H4 (cell line): ENCODE measurements at places on chromosomes 5 and 9. TPM values are rescaled to one million over a fixed set of nuclear protein-coding genes. Genes with fewer than 3 reads are reported as not detected.
A peak's percentile ranks its signal among the peaks of the same experiment; 100 is the strongest.

DNA sequence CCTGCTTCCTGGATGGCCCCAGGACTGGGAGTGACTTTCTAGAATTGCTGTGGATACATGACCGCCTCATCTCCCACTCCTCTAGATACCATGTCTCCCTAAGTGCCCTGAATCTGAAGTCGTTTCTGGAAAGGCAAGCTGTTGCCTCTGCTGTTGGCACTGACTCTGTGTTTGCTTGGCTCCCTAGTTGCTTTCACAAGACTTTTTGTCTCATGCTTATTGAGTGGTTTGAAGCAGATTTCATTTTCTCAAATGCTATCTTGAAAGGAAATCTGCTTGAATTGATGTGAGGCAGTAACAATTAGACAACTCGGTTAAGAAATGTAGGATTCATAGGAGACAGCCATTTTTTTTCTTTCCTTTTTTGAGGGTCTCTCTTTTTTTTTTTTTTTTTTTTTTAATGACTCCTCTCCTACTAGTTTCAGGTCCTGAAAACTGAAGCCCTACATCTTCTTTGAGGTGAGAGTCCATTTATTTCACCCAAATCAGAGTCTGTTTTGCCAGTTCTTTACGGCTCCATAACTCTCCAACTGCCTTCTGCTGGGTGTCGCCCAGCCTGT lies 65.9 kb downstream of the PRDM6 start:
- DNase-seq = no peak

DNA sequence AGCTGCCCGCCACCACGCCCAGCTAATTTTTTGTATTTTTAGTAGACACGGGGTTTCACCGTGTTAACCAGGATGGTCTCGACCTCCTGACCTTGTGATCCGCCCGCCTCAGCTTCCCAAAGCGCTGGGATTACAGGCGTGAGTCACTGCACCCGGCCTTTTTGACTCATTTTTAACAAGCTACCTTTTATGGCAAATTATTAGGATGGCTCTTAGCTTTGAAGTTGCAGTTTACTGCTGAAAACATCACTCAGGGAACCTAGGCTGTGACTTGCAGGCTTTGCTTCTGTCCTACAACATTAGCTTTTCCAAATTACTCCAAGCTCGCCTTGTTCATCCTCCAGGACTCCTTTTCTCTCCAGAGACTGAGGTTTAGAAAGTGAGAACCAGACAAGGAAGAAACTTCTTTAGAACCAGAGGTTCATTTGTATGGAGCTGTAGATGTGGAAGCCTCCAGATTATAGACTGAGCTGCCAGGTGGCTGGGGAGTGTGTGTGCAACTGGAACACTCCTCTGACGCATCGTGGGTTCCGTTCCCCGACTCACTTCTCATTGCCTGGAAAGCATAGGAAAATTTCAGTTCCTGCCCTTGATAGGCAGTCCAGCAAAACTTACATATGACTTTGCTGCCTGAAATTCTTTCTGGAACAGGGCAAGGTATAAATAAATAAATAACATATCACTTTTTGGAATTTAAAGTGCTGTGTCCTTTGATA lies 23.8 kb upstream of the SPTAN1 start:
- no peak for DNase-seq

DNA sequence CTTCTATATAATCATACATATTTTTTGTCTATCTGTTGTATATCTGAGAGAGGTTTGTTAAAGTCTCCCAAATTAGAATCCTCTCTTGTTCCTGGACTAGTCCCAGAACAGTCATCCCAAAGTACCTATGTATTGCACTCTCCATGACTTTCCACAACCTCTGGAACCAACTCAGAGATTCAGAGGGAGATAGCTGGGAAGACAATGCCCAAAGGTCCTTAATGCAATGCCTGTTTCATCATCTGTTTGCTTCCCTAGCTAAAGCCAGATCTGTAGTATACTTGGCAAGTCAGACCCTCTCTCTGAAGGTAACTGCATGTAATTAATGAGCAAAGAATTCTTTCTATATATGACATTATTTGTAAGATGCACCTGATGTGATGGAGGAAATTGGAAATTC lies 89.4 kb downstream of the ZNF474 start:
- no peak for DNase-seq

DNA sequence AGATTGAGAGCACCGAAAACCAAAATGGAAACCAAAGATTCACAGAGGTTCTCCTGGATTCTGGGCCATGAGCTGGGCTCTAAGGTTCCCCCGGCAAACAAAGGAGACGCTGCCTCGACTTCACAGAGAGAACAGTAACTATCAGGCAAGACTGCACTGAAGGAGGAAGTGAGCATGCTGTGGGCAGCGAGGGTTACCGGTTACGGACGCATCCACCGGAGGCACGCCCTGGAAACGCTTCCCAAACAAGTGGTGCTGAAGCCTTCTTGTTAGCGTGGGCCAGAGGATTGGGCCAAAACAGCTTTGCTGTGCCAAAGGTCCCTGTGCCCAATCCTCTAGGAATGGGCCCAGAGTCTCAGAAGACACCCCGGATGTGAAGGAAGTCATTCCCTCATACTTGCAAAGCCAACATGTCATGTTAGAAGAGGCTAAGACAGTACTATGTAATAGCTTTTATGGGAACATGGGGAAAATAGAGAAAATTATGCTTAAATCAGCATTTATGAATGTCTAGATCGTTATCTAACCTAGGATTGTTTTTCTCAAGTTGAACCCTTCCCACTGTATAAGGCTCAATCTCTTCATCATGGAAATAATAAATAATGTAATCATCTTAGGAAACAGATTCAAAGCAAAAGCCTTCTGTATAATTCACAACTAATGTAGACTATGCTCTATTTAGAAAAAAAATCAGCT lies 145.4 kb downstream of the GABBR2 start:
- no peak for DNase-seq

The NXNL2 gene
- total RNA-seq = not detected in 2 replicates

- DNase-seq = peak; percentile 76
These were observed 6.8 kb upstream of the TIFAB start for GRCh38 chr5:135458921-135459331.

The AHRR gene
- total RNA-seq = 10.8 and 12.9 TPM in 2 replicates

The ADAMTSL2 gene
- not detected in 2 replicates for total RNA-seq

The PCA3 gene
- not detected in 2 replicates for total RNA-seq

- no peak for DNase-seq
These were observed 11.6 kb upstream of the CEL start for GRCh38 chr9:133050142-133050541.

The KIF12 gene
- not detected in 2 replicates for total RNA-seq

The LTC4S gene
- total RNA-seq = not detected in 2 replicates

DNA sequence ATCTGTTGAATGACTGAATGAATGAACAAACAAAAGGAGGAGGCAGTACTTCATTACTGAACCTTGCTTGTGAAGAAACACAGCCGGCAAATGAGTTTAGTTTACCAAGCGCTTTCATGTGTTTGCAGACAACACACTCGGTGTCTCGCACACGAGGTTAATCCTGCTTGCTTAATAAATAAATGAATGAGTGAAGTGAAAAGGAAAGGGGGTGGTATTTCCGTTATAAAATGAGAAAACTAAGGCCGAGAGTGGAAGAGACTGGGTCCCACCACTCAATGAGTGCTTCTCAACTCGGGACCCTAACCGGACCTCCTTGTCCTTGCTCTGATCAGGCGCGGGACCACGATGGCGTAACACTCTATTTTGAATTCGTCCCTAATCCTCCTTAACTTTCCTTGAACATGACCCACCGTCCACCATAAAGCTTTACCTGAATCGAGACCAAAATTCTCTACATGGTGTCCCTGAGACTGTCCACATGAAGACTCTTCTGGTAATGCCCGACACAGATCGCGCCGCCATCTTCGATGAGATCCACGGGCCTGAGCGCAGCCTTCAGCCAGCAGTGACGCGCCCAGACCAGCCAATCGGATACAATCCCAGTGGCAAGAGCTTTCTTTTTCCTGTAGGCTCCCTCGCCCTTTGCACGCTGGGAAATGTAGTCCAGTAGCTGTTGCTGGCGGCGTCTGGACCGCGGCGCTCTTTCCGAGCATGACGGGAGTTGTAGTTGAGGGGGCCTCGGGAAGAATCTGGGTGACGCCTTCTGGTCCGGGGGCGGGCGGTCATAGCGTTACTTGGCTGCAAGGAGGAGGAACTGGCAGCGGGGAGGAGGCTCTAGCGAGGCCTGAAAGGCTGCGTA lies at the start of the genes MRPL50 and ZNF189:
TSS of gene MRPL50 (minus strand) at position 551 of the 862 bp plus-strand sequence. CDS start at position 525, 26 bp downstream.
TSS of gene ZNF189 (plus strand) at position 784 of the 862 bp plus-strand sequence. CDS start 306 bp downstream, outside the sequence.
- peak; percentile 99 for DNase-seq

The SCGB3A2 gene
- not detected in 2 replicates for total RNA-seq

- DNase-seq = no peak
These were observed 25.1 kb downstream of the PARP8 start for GRCh38 chr5:50691399-50692016.

The ACSL6 gene
- 0.43 and 0.46 TPM in 2 replicates for total RNA-seq

GRCh38 chr9:87107072-87107471 lies 159.8 kb upstream of the GAS1 start:
- DNase-seq = no peak

DNA sequence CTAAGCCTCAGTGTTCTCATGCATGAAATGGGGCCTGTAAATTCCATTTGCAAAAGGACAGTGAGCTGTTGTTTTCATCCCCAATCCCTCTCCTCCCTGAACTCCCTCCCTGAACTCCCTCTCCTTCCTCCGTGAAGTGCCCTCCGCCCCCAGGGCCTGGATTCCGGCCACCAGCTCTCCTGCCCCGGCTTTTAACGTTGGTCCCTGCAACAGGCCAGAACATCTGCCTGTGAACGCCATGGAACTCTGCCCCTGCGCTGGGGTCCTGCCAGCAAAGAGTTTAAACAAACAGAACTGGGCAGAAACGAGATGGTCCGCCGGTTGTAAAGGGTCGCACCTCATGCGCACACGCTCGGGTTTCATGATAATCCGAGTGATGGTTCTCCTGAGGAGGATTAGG lies 62.4 kb downstream of the SMIM23 start:
- no peak for DNase-seq

The EDIL3 gene
- total RNA-seq = 178 and 227 TPM in 2 replicates

The LIFR gene
- total RNA-seq = 25.1 and 31.2 TPM in 2 replicates

GRCh38 chr5:40025586-40025985 lies 600.8 kb upstream of the DAB2 start:
- DNase-seq = no peak

The SLF1 gene
- 11.3 and 13.9 TPM in 2 replicates for total RNA-seq

The HTR1A gene
- not detected in 2 replicates for total RNA-seq

The LPAR1 gene
- 6.8 and 11.5 TPM in 2 replicates for total RNA-seq

GRCh38 chr9:108078375-108078774 lies 588.8 kb upstream of the KLF4 start:
- no peak for DNase-seq

The ZDHHC11B gene
- total RNA-seq = 0.19 and 0.35 TPM in 2 replicates

The GKAP1 gene
- 2.7 and 4.9 TPM in 2 replicates for total RNA-seq

The ZER1 gene
- 12.4 and 21.5 TPM in 2 replicates for total RNA-seq

The ADAMTS13 gene
- 0.06 and 0.12 TPM in 2 replicates for total RNA-seq

The SPATA31A3 gene
- total RNA-seq = not detected in 2 replicates

DNA sequence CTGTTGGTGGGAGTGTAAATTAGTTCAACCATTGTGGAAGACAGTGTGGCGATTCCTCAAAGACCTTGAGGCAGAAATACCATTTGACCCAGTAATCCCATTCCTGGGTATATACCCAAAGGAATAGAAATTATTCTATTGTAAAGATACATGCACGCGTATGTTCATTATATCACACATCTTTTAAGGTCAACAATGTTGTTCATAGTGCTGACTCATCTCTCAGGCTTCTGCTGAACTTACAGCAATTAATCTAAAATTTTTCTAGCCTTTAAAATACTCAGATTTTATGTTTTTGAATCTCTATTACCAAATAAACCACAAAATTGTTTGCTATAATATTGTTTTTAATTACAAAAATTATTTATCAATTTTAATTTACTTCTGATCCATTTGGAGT lies 38.8 kb upstream of the ZNF618 start:
- no peak for DNase-seq

GRCh38 chr5:78467140-78467539 lies 106.7 kb downstream of the SCAMP1 start:
- DNase-seq = no peak

DNA sequence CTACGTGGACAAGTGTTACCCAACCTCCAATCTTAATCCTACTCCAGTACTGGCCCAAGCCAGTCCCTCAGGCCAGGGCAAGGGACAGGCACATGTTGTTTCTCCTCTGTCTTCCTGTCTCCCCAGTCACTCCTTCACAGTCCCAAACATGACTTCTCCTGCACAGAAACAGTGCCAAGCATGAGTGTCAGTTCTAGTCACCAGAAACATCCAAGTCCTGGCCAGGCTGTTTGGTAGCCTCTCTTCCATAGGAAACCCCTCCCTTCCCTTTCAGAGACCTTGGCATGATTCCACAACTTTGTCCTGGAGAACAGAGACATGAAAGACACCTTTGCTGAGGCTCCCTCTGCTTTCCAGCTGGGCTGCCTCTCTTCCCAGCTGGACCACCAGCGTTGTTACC lies 56.2 kb upstream of the SLC2A8 start:
- DNase-seq = no peak

The TMEM171 gene
- total RNA-seq = 10.4 and 10.7 TPM in 2 replicates

The CNTNAP3B gene
- 23.1 and 23.4 TPM in 2 replicates for total RNA-seq

The PLGRKT gene
- 19.5 and 19.7 TPM in 2 replicates for total RNA-seq

DNA sequence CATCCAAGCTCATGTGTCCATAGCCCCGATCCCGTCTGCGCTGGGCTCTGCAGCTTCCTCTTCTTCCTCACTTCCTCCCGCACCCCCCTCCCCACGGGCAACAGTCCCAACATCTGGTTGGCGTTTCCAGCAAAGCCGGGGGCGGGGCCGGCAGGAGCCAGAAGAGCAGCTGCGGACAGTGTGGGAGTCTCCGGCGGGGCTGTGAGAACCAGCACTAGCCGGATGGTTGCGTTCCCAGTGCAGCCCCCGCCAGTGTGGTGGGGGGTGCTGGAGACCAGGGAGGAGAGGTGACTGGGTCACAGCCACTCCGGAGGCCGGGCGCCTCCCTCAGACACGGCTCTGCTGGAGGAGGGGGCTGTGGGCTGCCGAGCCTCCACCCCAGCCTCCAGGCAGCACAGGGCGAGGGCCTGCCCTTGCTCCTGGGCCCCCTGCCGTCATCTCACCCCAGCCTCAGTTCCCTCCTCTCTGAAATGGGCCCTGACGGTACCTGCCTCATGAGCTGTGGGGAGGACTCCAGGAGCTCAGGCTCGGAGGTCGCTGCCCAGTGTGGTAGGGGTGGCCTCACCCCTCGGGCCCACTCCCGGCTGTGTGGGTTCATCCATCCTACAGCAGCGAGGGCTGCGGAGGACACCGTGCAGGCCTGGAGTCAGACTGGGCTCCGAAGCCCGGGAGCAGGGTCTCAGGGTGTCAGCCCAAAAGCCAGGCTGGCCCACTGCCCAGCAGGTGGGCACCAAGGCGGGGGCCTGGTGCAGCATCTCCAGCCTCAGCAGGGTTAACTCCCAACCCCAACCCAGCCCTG lies 41.5 kb upstream of the NOTCH1 start:
- DNase-seq = no peak

GRCh38 chr5:74286734-74287695 lies 353.5 kb downstream of the ENC1 start:
- DNase-seq = no peak
